ENCODE measurements at places on chromosomes 12 and 14.

DNA sequence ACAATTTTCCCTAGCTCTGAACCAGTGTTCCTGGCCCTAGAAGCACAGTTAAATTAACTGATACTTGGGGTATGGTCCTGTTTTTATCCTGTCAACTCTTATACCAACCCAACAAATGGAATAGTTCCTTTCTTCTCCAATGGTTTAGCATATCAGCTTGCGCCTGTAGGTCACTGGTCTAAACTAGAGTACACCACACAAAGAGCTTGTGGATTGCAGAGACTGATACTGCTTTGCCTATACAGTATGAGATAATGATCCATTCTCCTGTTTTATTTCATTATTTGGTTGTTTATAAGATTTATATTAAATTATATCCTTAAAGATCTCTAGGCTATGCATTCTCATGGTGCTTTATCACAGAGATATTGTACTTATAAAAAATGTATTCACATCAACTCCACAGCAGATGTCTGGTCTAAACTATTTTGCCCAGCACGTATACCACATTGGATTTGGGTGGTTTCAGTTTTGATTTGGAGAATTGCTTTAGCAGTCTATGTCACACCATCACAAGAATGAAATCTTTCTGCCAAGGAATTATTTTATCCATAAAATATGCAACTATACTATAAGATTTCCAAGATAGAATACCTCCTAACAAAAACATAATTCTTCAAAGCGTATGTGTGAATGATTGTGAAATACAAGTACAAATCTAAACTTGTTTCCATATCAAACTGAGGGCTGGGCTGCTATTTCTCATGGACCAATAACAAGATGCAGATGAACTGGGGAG is 142.1 kb downstream of the SLC16A7 start:
- DNase-seq: no peak

DNA sequence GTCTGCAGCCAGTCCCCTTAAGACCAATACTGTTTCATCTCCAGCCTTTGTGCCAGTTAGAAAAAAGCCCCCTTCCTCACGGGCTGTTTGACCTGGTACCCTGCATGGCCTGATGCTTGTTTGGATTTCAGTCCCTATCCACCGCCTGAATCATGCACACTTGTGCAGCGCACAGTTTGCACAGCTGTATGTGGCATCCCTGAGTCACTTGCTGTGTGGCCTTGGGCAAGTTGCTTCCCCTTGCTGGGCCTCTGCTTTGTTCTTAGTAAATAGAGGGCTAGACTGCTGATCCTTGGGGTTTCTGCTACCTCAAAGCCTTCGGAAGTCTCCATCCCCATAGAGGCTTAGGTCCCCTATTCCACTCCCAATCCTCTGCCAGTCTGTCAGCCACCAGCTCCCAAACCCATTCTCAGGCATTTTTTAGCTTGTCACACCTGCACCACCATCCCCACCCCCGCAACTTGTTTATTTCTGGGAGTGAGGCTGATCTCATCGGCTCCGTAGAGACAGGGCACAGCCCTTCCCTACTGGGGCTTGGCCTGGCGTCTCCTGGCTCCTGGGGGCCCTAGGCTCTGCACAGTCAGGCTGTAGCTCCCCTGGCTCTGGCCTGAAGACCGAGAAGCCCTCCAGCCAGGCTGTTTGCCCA is 8.8 kb downstream of the KRT80 start:
- no peak for DNase-seq

DNA sequence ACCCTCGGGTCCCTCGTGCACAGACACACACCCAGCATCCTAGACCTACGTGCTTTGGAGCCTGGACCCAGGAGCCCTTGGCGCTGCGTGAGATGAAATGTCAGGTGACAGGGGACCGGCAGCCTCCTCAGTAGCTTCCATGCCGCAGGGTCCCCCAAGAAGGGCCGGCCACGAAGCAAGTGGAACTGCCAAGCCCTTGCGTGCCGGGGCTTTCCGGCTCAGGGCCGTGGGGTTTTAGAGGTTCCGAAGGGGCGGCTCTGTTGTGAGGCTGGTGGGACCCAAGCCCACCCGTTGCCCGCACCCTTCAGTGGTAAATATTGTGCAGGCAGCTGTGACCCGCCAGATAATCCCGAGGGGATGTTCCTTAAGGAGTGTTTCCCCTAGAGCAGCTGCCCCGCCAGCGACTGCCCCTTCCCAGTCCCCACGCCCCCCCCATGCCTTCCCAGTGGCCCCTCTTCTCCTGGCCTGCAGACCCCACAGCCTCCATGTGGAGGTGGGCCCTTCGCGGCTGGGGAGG is 133.7 kb downstream of the ADGRD1 start:
- DNase-seq: no peak

GRCh38 chr14:93765155-93765554 is 23.1 kb downstream of the PRIMA1 start:
- DNase-seq: no peak

GRCh38 chr14:75881994-75882393 is 99.8 kb downstream of the TGFB3 start:
- DNase-seq: no peak

- no peak for DNase-seq
Observed at GRCh38 chr12:89280833-89281538, 71.3 kb downstream of the DUSP6 start.

DNA sequence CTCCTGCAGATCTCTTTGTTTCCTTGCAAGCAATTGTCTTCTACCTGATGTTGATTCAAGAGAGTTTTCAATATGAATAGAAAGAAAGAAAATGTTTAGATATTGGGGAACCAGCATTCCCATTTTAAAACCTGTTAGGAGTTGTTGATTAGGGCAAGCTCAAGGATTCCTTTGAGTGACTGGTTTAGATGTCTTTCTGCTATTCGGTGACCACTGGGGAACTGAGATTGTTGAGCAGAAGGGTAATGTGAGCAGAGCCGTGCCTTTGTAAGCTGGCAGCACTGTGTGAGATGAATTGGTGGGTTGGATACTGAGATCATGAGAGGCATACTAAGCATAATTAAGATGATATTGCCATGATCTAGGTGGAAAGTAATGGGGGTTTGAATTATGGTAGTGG is 39.1 kb upstream of the PAPLN start:
- no peak for DNase-seq

DNA sequence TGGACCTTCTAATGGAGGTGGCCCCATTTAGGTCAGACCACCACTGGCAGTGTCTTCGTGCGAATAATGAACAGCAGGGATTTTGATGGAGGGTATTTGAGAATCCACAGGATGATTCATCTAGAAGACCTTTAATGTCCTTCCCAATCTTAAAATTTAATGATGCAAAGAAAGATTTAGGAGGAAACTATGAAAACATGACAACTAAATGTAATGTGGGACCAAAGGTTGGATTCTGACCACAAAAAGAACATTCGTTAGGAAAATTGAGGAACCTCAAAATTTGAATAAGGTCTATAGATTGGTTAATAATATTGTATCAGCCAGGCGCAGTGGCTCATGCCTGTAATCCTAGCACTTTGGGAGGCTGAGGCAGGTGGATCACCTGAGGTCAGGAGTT is 78.2 kb upstream of the TMPO start:
- no peak for DNase-seq

DNA sequence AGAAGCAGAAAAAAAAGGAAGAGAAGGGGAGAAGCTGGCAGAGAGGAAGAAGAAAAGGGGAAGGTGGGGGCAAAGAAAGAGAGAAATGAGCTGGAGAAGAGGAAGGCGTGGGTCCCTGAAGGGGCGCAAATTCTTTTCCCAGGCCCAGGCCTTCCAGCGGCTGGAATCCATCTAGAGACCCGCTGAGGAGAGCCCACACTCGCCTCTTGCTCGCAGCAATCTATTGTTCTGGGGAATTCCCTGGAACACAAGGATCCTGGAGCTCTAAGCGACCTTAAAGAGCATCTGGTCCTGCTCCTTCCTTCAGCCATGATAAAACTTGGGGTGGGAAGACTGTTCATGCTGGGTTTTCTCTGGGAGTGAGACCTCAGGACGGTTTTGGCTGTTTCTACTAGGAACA is 41.2 kb upstream of the FKBP4 start:
- DNase-seq: no peak

DNA sequence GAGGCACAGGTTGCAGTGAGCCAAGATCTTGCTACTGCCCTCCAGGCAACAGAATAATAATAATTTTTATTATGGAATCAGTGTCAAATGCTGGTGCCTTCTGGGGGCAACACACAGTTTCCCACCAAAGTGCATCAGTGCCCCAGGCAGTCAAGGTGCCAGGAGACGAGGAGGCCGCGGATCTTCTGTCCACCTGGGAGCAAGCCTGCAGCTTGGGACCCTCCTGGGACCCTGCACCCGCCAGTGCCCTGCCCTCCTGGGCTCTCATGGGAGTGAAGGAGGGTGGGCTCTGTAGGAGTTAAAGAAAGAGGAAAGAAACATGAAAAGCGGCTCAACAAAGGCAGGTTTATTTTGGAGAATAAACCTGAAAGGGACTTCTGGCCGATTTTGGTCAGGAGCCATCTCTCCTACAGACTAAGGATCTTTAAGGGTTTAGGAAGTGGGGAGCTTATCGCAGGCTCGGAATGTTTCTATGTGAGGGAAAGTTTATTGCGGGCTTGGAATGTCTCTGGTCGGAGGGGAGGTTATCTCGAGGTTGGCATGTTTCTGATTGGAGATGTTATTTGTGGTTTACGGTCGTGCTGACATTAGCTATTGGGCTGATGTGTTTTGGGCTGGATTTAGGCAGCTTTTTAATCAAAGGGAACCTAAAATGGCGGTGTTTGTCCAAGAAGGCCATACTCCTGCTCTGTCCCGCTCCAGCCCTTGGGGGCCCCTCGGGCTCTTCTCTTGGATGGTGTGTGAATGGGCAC is 1.1 kb upstream of the ASPG start:
- DNase-seq: no peak

GRCh38 chr12:106747973-106748436 is 26.5 kb upstream of the RIC8B start:
- DNase-seq: no peak

GRCh38 chr12:77996670-77997069 is 166.0 kb downstream of the NAV3 start:
- DNase-seq: no peak

DNA sequence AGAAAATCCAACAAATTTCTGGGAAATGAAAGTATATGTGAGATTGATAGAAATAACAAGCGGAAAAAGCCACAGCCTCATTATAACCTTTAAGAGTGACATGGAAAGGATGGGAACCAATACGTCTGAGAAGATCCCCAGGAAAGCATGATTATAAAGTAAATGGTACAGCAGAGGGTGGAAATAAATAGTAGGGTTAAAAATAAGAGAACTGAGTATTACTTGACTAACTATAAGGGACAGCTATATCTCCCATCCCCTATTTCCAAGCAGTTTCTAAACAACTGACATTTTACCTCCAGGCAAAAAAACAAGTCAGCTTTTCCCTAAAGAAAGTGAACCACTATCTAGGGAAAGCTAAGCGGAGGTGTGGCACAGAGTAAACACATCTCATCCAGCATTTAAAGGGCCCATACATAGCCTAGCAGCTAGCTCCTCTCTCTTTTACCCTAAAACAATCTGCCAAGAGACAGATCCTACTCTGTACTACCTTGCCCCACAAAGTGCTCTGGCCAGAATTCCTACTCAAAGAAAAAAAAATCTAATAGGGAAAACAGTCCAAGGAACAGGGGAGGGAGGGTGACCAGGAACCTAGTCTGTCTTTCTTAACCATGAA is 11.2 kb downstream of the OSBPL8 start:
- DNase-seq: no peak

DNA sequence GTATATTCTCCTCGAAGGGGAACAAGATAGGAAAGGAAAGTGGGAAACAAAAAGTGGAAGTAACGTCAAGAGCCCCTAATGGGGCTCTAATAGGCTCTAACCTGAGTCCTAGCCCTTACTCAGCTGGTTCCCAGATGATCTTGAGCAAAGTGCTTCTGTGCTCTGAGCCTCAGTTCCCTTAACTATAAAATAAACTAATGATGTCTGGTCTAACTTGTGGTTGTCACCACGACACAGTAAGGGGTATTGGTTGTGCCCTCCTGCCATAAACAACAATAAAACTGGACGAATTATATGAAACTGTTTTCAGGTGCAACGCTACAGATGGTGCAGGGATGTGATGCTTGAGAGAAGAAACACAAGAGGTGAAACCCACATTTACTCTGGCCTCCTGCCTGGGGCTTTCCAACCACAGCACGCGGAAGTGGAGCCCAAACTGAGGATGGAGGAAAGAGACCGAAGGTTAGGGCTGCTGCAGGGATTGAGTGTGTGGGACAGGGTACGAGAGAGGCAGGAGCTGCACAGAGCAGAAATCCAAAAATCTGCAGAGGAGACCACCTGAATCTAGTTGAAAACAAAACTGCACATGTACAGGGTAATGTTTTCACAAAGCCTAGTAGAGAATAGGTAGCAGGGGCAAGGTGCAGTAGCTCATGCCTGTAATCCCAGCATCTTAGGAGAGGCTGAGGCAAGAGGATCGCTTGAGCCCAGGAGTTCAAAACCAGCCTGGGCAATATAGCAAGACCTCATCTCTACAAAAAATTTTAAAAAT is 45.6 kb upstream of the BCL2L14 start:
- no peak for DNase-seq

Data from Caco-2 (cell line).